NCI-H1105 treated with DMSO at 0.1 percent for 48 hours (cell line): ENCODE measurements at places on chromosomes 3 and 15.

DNA sequence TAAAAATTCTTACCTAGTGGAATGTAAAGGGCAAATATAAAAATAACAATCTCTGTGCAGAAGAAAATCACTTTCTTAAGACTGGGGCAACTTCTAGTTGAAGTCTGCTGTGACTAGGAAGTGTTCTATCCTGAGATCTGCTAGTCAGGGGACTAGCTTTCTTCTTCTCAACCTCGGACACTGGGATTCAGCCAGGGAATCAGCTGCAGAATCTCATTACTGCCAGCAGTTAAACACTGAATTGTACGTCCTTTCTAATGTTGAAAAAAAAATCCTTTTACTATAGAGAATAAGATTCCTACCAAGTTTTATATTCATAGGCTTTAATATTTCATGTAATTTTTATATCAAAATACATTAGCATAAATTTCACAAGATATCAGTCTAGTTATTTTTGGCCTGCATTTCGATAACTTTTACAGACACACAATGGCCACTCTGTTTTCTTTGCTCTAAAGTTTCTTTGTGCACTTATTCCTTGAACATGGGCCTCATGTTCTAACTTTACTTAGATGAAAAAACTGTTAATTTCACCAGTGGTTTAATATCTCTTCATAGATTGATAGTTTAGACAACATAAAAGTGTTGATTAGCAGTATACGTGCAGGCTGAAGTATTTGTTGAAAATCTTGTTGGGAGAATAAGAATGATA is 2.6 kb upstream of the NEO1 start:
- no peak for DNase-seq

GRCh38 chr15:88448991-88449461 is 18.2 kb downstream of the MRPL46 start:
- DNase-seq = no peak

- DNase-seq = no peak
Observed at GRCh38 chr3:159559771-159560170, 428.9 kb upstream of the IL12A start.

- no peak for DNase-seq
Observed at GRCh38 chr3:116339441-116340028, 105.8 kb downstream of the LSAMP start.

GRCh38 chr15:90040618-90041017 is 39.5 kb downstream of the ZNF710 start:
- no peak for DNase-seq

- DNase-seq = no peak
Observed at GRCh38 chr3:32089476-32089875, 16.9 kb upstream of the GPD1L start.

GRCh38 chr3:111277226-111277625 is 205.6 kb downstream of the NECTIN3 start:
- no peak for DNase-seq

DNA sequence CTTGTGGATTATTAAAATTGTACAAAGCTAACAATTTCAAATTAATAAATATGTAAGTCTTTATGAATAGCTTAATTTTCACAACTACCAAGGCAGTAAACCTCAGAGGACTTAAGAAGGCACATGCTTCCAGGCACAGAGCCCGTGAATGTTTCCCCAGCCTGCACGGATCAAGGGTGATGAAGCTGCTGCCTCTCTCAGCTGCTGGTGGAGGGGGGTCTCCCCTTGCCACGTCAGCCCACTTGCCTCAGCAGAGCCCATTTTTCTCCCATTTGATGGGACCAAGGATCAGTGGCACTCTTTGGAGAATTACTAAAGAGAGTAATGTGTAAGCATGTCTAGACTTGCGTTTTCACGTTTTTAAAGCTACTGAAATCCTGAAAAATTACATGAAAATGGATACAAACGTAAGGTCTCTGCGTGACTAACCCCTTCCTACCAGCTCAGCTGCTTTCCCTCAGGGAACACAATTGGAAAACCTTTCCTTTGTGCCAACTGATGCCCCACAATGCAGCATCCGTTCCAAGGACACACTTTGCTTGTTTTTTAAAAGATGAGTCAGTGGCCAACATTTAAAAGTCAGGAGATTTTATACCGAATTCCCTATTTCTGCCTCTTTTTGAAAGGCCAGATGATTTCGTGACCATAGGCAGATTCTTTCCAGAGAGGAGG is 494.1 kb downstream of the GABRG3 start:
- no peak for DNase-seq

- DNase-seq = no peak
Observed at GRCh38 chr3:143266927-143267326, 147.4 kb downstream of the CHST2 start.

GRCh38 chr3:37814547-37814946 is 47.1 kb upstream of the CTDSPL start:
- DNase-seq = peak; percentile 6
